ENCODE measurements at places on chromosomes 5 and 9.

- DNase-seq = no peak
Observed at GRCh38 chr9:1202512-1203280, 152.5 kb downstream of the DMRT2 start.

GRCh38 chr5:88813805-88814575, 69.0 kb downstream of the MEF2C start:
- no peak for DNase-seq

DNA sequence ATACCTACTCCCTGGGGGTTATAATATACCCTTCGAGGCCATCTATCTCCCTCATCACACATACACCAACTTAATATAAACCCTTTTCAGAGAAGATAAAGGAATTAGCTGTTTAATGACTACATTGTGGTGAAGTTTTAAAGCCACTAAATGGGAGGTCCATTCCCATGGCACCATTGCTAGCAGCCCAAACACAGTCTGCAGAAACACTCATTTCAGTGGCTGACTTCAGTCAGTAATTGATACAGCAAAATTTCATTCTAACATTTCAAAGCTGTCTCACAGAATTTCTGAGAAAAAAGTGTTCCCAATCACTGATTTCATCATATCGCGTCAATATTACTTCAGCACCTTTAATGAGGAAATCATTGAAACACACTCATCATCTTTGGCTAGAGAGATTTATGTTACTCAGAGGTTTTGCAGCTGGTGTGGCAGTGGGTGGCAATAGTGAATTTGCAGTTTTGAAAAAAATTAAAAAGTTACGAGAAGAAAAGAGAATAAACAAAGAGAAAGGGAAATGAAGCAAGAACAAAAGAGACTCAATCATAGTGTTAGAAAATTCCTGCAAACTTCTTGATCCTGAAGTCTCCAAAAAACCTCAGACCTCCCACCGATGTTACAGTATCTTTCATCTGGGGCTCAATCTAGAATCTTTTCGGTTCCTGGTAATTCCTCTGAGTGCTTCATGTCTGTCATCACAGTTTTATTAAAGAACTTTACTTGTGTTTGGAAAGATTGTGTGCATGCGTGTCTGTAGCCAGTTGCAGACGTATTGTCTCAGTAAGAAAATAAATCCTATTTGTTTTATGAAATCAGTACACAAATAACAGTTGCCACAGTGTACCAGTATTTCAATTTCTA, 105.0 kb downstream of the ERCC6L2 start:
- no peak for DNase-seq

DNA sequence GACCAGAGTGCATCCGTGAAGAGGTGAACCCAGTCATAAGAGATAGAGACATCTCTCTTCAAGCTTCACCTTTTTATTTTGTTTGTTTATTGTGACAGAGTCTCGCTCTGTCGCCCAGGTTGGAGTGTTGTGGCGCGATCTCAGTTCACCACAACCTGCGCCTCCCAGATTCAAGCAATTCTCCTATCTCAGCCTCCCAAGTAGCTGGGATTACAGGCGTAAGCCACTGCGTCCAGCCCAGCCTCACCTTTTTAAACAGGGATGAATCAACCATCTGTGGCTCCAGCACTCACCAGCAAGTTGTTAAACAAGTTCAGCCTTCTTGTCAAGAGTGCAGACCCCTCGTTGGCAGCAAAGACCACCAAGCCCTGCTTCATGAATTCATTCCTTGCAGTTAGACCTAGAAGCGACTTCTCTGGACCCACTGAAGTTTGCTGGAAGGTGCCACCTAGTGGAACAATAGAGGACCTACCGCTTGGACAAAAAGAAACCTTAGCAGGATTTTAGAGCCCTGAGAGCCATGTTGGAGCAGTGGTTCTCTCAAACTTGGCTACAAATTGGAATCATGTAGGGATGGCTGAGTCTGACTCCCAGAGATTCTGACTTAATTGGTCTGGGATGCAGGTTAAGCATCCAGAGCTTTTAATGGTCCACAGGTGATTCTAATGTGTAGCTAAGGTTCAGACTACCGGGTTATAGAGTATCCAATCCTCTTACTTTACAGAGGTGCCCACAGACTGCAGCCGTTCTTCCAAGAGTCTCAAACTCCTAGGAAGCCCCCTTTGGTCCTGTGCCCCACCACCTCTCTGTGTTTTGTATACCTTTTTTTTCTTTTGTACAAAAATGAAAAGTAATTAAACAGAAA, 10.5 kb upstream of the GALNT10 start:
- peak; percentile 43 for DNase-seq

GRCh38 chr9:123390337-123391135, 34.5 kb downstream of the CRB2 start:
- no peak for DNase-seq

DNA sequence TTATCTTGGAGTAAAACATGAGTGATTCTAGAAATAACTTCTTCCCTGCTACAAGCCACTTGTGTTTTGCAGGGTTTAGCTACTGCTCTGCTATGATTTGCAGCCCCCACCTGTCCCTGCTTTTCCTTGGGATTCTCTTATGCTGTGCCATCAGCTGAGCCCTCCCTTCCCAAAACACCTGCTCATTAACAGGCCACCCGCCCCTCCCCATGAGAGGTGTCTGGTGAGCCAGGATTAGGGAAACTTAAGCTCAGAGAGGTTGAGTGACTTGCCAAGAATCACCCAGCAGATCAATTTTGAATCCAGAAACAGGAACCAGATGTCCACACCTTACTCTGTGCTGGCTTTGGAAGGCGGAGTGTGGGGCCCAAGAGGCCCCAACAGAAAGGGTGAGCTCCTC, 111.7 kb upstream of the CXCL14 start:
- no peak for DNase-seq

DNA sequence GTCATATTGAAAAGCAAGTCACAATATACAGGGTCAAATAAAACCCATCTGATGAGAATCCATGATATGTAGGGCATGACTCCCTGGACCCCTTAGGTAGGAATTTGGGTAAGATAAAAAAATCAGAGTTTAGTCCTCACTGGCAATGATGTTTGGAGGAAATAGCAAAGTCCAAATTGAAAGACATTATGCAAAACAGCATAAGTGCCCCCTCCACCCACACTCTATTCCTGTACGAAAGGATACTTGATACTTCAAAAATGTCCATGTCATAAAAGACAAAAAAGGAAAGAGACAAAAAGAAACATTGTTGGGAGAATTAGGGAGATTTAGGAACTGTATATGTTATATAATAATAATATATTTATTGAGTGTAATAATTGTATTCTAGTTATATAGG, 96.1 kb upstream of the RASGRF2 start:
- no peak for DNase-seq

GRCh38 chr5:78779262-78779661, 130.7 kb upstream of the LHFPL2 start:
- no peak for DNase-seq

DNA sequence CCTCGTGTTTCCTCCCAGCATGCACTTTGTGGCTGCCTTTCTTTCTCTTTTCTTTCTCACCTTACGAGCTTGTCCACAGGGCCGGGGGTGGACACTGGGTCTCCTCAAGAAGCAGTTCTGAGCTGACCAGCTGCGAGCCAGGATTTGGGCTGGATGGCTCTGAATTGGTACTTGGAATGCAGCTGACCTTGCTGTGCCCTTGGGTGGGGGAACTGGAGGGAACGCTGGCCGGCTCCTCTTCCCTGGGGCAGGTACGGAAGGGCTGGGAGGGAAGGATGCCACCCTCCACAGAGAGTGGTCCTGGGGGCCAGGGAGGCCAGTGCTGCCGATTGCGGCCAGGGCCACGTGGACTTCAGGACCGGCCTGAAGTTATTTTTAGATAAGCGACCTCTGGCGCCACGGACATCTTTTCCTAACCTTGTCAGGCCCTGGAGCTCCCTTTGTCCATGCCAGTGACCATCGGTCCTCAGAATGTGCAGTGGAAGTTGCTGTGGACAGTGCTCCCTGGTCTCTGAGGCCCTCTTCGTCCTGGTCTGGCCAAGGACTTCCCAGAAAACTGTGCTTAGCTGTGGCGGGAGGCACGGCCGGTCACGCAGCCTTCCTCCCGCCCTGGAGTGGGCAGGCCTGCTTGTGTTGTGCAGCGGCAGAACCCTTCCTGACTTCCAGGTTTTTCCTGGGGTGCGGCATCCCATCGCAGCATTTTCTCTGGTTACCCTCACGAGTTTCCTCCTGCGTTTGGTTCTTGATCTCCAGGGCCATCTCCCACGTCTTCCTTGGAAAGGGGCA, 13.5 kb upstream of the AHRR start:
- DNase-seq = no peak

GRCh38 chr9:15421532-15421931, 1.1 kb upstream of the SNAPC3 start:
- DNase-seq = peak; percentile 7

GRCh38 chr5:31847354-31847753, 208.4 kb downstream of the PDZD2 start:
- no peak for DNase-seq
